ENCODE measurements at places on chromosomes 2 and 18.

- no peak for DNase-seq
These were observed 36.9 kb downstream of the EHD3 start for GRCh38 chr2:31270822-31271231.

DNA sequence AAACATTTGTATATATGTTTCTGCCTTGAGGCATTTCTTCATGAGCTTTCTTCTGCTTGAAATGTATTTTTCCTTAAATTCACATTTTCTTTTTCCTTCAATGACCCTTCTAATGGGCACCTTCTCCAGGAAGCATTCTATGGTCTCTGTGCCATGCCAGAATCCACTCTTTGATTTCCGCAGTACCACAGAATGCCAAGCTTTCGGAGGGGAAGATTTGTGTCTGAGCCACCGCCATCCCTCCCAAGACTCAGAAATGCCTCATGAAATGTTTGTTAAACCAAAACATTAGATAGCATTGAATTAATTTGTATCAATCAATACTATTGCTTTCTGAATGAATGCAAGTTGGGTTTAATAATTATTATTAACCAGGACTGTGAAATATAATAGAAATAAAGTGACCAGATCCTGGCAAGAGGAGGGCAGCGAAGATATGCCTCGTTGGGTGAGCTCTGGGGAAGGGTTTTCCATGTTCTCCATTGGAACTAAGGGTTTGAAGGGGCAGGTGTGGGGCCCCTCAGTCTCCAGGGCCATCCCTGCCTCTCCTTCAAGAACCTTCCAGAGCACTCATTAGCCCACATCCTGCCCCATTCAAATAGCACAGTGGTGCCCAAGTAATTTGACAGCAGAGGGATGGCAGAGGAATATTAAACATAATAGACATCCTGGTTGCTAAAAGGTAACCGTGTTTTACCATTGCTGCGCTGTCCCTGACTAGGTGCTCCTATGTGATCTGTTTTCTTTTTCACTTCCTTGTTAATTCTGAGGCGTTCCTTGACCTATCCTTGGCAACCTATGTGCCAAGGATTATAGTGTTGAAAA, 189.6 kb downstream of the MYCN start:
- no peak for DNase-seq

- no peak for DNase-seq
These were observed 33.7 kb downstream of the SPAG16 start for GRCh38 chr2:213317929-213318328.

GRCh38 chr2:10787176-10787968, 25.2 kb downstream of the PDIA6 start:
- no peak for DNase-seq

DNA sequence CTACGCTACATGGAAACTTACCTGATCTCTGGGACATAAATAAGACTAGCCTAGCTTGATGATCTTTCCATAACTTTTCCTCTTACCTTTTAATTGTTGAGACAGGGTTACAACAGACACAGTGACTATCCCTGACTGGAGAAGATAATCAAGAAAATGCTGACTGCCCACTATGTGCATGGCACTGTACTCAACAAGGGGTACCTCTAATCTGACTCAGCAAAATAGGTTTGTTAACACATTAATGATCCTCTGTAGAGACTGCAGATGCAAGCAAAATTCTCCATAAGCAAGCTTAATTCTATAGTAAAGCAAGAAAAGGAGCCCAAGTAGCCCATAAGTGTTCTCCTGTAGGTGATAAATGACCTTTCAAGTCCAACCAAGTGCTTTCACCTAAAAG, 25.5 kb downstream of the ACVR1C start:
- no peak for DNase-seq
